Activated CD4-positive, alpha-beta T cell treated with anti-CD3 and anti-CD28 coated beads for 36 hours (primary cell): ENCODE measurements at places on chromosomes 1 and 21.

GRCh38 chr21:17501107-17502006, 11.5 kb upstream of the CXADR start:
- H3K4me1 ChIP-seq, result no peaks in the 10 kb centered on the region
- H3K27ac ChIP-seq, result no peak overlapping the region
- DNase-seq, result no peak
- no peaks in the 10 kb centered on the region for H3K36me3 ChIP-seq
- H3K27me3 ChIP-seq, result peaks cover 2% of the 10 kb centered on the region

- no peak overlapping the region for H3K27ac ChIP-seq
- no peak for DNase-seq
- peaks cover 7% of the 10 kb centered on the region for H3K27me3 ChIP-seq
- no peaks in the 10 kb centered on the region for H3K4me1 ChIP-seq
- H3K36me3 ChIP-seq, result no peaks in the 10 kb centered on the region
- H3K4me3 ChIP-seq, result no peak overlapping the region
Measured at GRCh38 chr1:152313319-152313801, 11.7 kb downstream of the FLG start.

GRCh38 chr1:121518726-121519041, 333.9 kb downstream of the SRGAP2C start:
- H3K27ac ChIP-seq, result peak overlapping the region; percentile 74
- peaks cover 2% of the 10 kb centered on the region for H3K27me3 ChIP-seq
- no peak for DNase-seq
- H3K4me1 ChIP-seq, result peaks cover 52% of the 10 kb centered on the region
- H3K36me3 ChIP-seq, result peaks cover 4% of the 10 kb centered on the region

GRCh38 chr21:17671733-17672132, 59.0 kb upstream of the BTG3 start:
- no peaks in the 10 kb centered on the region for H3K36me3 ChIP-seq
- H3K27ac ChIP-seq, result no peak overlapping the region
- H3K4me3 ChIP-seq, result no peak overlapping the region
- H3K27me3 ChIP-seq, result peaks cover 9% of the 10 kb centered on the region
- no peaks in the 10 kb centered on the region for H3K4me1 ChIP-seq
- no peak for DNase-seq

DNA sequence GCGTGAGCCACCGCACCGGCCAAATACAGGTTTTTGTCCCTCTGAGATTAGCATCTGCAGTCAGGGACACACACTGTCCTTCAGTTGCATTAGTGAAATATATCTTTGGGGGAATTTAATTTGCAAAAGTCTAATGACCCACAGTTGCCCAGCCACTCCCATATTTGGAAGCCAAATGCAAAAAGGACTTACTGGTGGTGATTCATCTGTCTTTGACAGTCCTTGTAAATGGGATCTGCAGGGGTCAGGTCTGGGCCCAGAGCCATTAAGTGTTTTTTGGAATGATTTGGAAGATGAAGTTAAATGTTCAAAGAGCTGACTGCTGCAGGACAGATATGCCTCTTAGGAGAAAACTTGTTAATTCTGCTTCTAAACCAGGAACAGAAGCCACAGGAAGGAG, 44.6 kb upstream of the DNASE2B start:
- no peak overlapping the region for H3K27ac ChIP-seq
- no peak overlapping the region for H3K4me3 ChIP-seq
- H3K36me3 ChIP-seq, result no peaks in the 10 kb centered on the region
- DNase-seq, result no peak

DNA sequence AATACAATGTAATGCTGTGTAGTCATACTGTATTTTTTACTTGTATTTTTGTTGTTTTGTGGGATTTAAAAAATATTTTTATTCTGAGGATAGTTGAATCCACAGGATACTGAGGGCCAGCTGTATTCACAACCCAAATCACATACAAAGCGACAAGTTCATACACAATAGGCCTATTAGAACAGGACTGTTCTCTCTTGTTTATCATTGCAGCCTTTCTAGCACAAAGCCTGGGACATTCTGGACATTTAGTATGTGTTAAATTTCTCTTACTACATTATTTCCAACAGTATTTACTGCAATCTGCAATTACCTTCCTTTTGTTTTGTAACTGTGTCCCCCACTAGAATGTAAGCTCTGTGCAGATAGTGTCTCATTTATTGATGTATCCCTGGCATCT, 65.4 kb downstream of the SLC35A3 start:
- H3K36me3 ChIP-seq, result peaks cover 26% of the 10 kb centered on the region
- DNase-seq, result no peak
- H3K27ac ChIP-seq, result no peak overlapping the region
- H3K27me3 ChIP-seq, result no peaks in the 10 kb centered on the region
- peak overlapping the region; percentile 59 for H3K4me3 ChIP-seq
- H3K4me1 ChIP-seq, result peaks cover 24% of the 10 kb centered on the region

GRCh38 chr1:42322577-42322976, 12.5 kb downstream of the FOXJ3 start:
- no peak overlapping the region for H3K27ac ChIP-seq
- no peaks in the 10 kb centered on the region for H3K27me3 ChIP-seq
- no peak for DNase-seq

- peaks cover 4% of the 10 kb centered on the region for H3K4me1 ChIP-seq
- DNase-seq, result no peak
- H3K27ac ChIP-seq, result no peak overlapping the region
- no peaks in the 10 kb centered on the region for H3K36me3 ChIP-seq
Measured at GRCh38 chr1:37605806-37606474, 10.2 kb upstream of the GNL2 start.

GRCh38 chr1:185267701-185268100, 49.3 kb downstream of the IVNS1ABP start:
- no peaks in the 10 kb centered on the region for H3K27me3 ChIP-seq
- no peak overlapping the region for H3K4me3 ChIP-seq
- no peak for DNase-seq
- H3K4me1 ChIP-seq, result no peaks in the 10 kb centered on the region
